ENCODE measurements at places on chromosomes 6 and 20.
A peak's percentile ranks its signal among the peaks of the same experiment; 100 is the strongest.

DNA sequence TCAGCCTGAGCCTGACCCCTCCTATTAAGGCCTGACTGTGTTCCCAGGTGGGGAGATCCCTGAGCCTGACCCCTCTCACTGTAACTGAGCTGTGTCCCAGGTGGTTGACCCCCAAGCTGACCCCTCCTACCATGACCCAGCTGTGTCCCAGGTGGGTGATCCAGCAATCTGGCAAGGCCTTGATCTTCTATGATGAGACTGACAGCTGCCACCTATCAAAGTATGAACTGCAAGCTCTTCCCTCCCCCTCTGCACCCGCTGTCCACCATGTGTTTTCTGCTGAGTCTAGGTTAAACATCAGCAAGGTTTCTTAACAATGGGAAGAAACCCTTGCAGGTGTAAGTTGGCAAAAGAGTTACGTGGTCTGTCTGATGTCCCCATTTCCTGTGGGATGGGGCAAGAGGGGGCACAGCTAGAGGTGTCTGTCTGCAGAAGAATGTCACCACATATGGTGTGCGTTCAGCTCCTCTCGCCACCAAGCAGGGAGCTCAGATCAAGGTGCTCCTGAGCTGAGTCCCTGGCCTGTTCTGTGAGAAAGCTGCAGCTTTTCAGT, 5.9 kb downstream of the PXDC1 start:
- peaks cover 15% of the 10 kb centered on the region for H3K27me3 ChIP-seq
- no peak overlapping the region for H3K4me3 ChIP-seq
- DNase-seq, result no peak
- H3K4me1 ChIP-seq, result peaks cover 6% of the 10 kb centered on the region
- no peak overlapping the region for H3K27ac ChIP-seq
- no peaks in the 10 kb centered on the region for H3K36me3 ChIP-seq

DNA sequence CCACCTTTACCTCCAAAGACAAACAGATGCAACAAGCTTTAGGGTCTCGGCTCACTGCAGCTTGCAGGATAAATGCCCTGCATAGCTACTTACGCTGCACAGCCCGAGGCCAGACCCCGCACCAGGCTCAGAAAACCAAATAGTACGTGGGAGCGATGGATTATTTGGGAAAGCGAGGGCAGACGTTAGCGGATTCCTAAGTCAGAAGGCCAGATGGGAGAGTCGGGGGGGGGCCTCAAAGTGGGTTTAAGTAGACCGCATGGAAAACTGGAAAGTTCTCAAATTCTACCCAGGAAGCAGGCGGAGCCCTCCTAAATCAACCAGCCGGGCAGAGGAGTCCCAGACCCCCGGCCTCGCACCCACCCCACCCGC, 382 bp downstream of the SFT2D1 start:
- no peak for DNase-seq
- no peaks in the 10 kb centered on the region for H3K27me3 ChIP-seq
- peak overlapping the region; percentile 76 for H3K4me3 ChIP-seq
- H3K4me1 ChIP-seq, result peaks cover 51% of the 10 kb centered on the region
- no peaks in the 10 kb centered on the region for H3K36me3 ChIP-seq

DNA sequence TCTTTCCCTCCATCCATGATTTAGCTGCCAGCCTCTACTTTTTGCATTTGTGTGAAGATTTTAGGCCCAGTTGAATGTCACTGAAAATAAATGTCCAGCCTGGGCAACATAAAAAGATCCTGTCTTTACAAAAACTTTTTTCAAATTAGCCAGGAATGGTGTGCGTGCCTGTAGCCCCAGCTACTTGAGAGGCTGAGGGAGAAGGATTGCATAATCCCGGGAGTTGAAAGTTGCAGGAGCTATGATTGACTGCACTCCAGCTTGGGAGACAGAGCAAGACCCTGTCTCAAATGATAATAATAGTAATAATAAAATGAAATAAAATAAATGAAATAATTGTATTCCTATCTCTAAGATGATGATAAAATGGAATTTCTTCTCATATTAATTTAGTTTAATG, 5.0 kb upstream of the GFOD1 start:
- H3K4me1 ChIP-seq, result no peaks in the 10 kb centered on the region
- no peaks in the 10 kb centered on the region for H3K36me3 ChIP-seq
- H3K27ac ChIP-seq, result no peak overlapping the region
- no peak overlapping the region for H3K4me3 ChIP-seq
- DNase-seq, result no peak

GRCh38 chr6:18121580-18122127, 823 bp downstream of the NHLRC1 start:
- peak overlapping the region; percentile 43 for H3K4me3 ChIP-seq
- H3K36me3 ChIP-seq, result no peaks in the 10 kb centered on the region
- no peak overlapping the region for H3K27ac ChIP-seq
- no peak for DNase-seq
- H3K27me3 ChIP-seq, result no peaks in the 10 kb centered on the region

GRCh38 chr20:33019465-33020277, 11.8 kb upstream of the BPIFB6 start:
- H3K4me1 ChIP-seq, result no peaks in the 10 kb centered on the region
- no peaks in the 10 kb centered on the region for H3K27me3 ChIP-seq
- DNase-seq, result no peak
- no peak overlapping the region for H3K27ac ChIP-seq
- H3K4me3 ChIP-seq, result no peak overlapping the region

- H3K4me1 ChIP-seq, result no peaks in the 10 kb centered on the region
- H3K27ac ChIP-seq, result no peak overlapping the region
- no peaks in the 10 kb centered on the region for H3K27me3 ChIP-seq
- no peak overlapping the region for H3K4me3 ChIP-seq
- H3K36me3 ChIP-seq, result no peaks in the 10 kb centered on the region
These were observed 225.9 kb downstream of the SMOC2 start for GRCh38 chr6:168666699-168667427.

- H3K27me3 ChIP-seq, result no peaks in the 10 kb centered on the region
- H3K4me3 ChIP-seq, result no peak overlapping the region
- DNase-seq, result no peak
- H3K27ac ChIP-seq, result no peak overlapping the region
- H3K4me1 ChIP-seq, result no peaks in the 10 kb centered on the region
These were observed 9.3 kb downstream of the ANGPT4 start for GRCh38 chr20:906703-907270.

GRCh38 chr20:49792006-49792405, 20.6 kb upstream of the SLC9A8 start:
- no peak overlapping the region for H3K4me3 ChIP-seq
- no peak for DNase-seq
- no peaks in the 10 kb centered on the region for H3K36me3 ChIP-seq
- H3K4me1 ChIP-seq, result no peaks in the 10 kb centered on the region

DNA sequence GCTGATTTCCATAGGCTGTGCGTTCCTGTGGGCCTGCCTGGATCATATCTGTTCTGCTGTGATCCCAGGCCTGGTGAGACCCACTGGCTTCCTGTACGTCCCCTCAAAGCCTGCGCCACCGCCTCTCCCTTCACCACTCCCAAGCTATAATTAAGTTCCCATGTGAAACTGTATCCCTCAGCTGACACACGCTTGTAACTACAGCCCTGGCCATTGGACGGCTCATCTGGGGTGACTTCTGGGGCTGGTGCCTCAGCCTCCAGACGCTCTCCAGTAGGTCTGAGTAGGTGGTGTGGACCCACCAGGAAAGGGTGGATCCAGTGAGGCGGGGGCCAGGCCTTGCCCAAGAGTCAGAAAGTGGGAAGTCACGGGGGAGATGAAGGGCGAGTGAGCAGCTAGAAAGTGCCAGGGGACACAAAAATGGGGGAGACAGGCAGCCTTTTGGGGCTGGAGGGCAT, 21.0 kb downstream of the PPARD start:
- H3K4me3 ChIP-seq, result no peak overlapping the region
- no peak for DNase-seq
- peaks cover 27% of the 10 kb centered on the region for H3K4me1 ChIP-seq

GRCh38 chr6:24907919-24908649, 27.7 kb downstream of the RIPOR2 start:
- peaks cover 92% of the 10 kb centered on the region for H3K4me1 ChIP-seq
- no peak overlapping the region for H3K4me3 ChIP-seq
- no peak for DNase-seq
- no peaks in the 10 kb centered on the region for H3K27me3 ChIP-seq

DNA sequence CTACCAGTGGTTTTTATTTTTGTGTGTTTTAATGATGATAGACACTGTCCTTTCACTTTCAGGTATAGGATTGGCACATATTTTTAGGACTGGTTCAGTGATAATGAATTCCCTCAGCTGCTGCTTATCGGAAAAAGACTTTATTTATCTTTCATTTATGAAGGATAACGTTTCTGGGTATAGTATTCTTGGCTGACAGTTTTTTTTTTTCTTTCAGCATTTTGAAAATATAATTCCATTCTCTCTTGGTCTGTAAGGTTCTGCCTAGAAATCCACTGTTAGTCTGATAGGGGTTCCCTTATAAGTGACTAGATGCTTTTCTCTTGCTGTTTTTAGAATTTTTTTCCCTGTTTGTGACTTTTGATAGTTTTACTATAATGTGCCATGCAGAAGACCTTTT, 313.1 kb downstream of the TENT5A start:
- no peak for DNase-seq
- no peaks in the 10 kb centered on the region for H3K36me3 ChIP-seq
- no peak overlapping the region for H3K27ac ChIP-seq
- H3K27me3 ChIP-seq, result no peaks in the 10 kb centered on the region
- H3K4me1 ChIP-seq, result no peaks in the 10 kb centered on the region

GRCh38 chr6:132954936-132955335, 140.6 kb downstream of the RPS12 start:
- no peaks in the 10 kb centered on the region for H3K4me1 ChIP-seq
- peaks cover 6% of the 10 kb centered on the region for H3K27me3 ChIP-seq
- no peak for DNase-seq
- no peaks in the 10 kb centered on the region for H3K36me3 ChIP-seq
- no peak overlapping the region for H3K4me3 ChIP-seq

DNA sequence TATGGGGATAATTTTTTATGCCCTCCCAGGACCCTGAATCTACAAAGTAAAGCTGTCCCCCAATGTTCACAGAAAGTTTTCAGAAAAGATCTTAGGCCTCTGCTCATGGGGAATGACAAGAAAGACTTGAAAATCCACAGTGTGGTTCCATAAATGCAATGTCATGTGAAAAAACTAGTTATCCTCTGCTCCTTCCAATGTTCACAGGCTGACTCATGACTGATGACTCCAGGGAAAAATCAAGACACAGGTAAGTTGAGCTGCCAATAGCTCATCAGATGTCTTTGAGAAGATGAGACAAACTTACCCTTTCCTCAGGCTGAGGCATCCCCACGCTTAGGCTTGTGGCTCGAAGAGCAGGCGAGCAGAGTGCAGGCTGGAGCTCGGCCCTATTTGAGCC, 14.8 kb upstream of the BCLAF1 start:
- no peak for DNase-seq
- no peaks in the 10 kb centered on the region for H3K36me3 ChIP-seq
- no peak overlapping the region for H3K27ac ChIP-seq
- H3K4me3 ChIP-seq, result no peak overlapping the region
- H3K4me1 ChIP-seq, result no peaks in the 10 kb centered on the region

DNA sequence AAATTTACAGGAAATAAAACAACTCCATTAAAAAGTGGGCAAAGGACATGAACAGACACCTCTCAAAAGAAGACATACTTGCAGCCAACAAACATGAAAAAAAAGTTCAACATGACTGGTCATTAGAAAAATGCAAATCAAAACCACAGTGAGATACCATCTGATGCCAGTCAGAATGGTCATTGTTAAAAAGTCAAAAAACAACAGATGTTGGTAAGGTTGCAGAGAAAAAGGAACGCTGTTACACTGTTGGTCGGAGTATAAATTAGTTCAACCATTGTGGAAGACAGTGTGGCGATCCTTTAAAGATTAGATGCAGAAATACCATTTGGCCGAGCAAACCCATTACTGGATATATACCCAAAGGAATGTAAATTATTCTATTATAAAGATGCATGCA, 858.0 kb upstream of the FLRT3 start:
- no peaks in the 10 kb centered on the region for H3K27me3 ChIP-seq
- no peak for DNase-seq
- H3K27ac ChIP-seq, result no peak overlapping the region

DNA sequence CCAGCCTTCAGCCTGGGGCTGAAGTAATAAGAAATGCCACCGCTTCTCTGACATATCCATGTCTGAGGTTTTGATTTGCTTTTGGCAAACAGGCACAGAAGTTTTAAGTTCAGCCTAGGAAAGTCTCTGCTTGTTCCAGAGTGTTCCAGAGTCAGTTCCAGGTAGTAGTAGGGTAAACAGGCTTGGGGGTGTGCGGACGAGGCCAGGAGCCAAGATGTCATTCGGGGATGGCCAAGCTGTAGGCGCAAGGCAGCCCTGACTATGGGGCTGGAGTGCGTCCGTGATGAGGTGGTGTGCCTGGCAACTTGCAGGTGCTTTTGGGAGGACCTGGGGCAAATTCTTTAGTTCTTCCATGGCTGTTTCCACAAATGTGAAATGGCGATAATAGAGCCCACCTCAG, 60.3 kb downstream of the IRF4 start:
- no peaks in the 10 kb centered on the region for H3K36me3 ChIP-seq
- H3K27me3 ChIP-seq, result no peaks in the 10 kb centered on the region
- no peak overlapping the region for H3K4me3 ChIP-seq
- H3K4me1 ChIP-seq, result peaks cover 16% of the 10 kb centered on the region

DNA sequence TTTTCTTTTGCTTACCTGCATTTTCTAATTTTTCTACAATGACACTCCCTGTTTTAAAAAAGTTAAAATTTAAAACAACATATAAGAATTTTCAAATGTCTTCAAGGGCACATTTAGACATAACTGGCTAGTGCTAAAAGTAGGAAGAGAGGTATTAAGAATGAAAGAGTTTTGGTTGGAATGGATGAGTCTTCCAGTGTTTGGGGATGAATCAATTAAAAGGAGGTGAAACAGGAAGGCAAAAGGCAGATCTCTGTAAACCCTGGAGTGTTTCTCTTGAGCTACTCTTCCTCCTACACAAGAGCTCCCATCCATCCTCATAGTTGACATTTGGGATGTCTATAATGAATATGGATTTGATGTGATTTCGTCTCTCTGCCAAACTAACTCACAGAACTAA, 238.5 kb upstream of the SUPT3H start:
- H3K4me1 ChIP-seq, result peaks cover 13% of the 10 kb centered on the region
- no peak overlapping the region for H3K4me3 ChIP-seq
- no peaks in the 10 kb centered on the region for H3K27me3 ChIP-seq
- H3K27ac ChIP-seq, result no peak overlapping the region

GRCh38 chr6:43616725-43617472, 12.2 kb downstream of the GTPBP2 start:
- DNase-seq, result no peak
- no peaks in the 10 kb centered on the region for H3K4me1 ChIP-seq
- no peak overlapping the region for H3K4me3 ChIP-seq
- H3K36me3 ChIP-seq, result peaks cover 26% of the 10 kb centered on the region
- no peaks in the 10 kb centered on the region for H3K27me3 ChIP-seq
- no peak overlapping the region for H3K27ac ChIP-seq

- no peak overlapping the region for H3K27ac ChIP-seq
- H3K27me3 ChIP-seq, result no peaks in the 10 kb centered on the region
- H3K4me3 ChIP-seq, result no peak overlapping the region
- peaks cover 6% of the 10 kb centered on the region for H3K4me1 ChIP-seq
- no peak for DNase-seq
- H3K36me3 ChIP-seq, result no peaks in the 10 kb centered on the region
These were observed 167.8 kb upstream of the CENPW start for GRCh38 chr6:126172131-126172530.

GRCh38 chr6:38836585-38836984, 121.5 kb downstream of the DNAH8 start:
- H3K4me3 ChIP-seq, result no peak overlapping the region
- DNase-seq, result no peak
- H3K27ac ChIP-seq, result no peak overlapping the region

- no peaks in the 10 kb centered on the region for H3K4me1 ChIP-seq
- DNase-seq, result no peak
- H3K27ac ChIP-seq, result no peak overlapping the region
- H3K4me3 ChIP-seq, result no peak overlapping the region
- no peaks in the 10 kb centered on the region for H3K27me3 ChIP-seq
- no peaks in the 10 kb centered on the region for H3K36me3 ChIP-seq
These were observed 388.2 kb downstream of the TBC1D32 start for GRCh38 chr6:120945905-120946594.

Measured in CD8-positive, alpha-beta memory T cell (primary cell).